Activated T-cell treated with anti-CD3 and anti-CD28 coated beads for 4 hours (primary cell): ENCODE measurements at places on chromosomes 12 and 14.

GRCh38 chr14:34220921-34221320 lies 241.1 kb downstream of the SPTSSA start:
- peak; percentile 1 for DNase-seq

GRCh38 chr12:53603804-53604203 lies 22.4 kb downstream of the ATF7 start:
- DNase-seq: no peak

DNA sequence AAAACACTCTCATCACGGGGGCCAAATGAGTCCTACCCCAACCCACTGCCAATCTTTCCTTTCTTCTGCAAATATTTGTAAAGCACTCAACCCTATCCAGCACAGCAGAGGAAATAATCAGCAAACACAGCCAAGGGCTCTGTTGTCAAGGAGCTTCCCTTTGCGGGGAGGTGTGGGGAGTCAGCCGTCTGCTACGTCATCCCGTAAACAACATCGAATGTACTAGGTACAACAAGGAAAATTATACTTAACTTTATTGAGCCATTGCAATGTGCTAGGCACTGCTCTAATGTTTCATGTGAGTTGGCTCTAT lies 22.8 kb downstream of the TMEM63C start:
- no peak for DNase-seq

GRCh38 chr14:24690492-24690891 lies 56.5 kb upstream of the GZMB start:
- no peak for DNase-seq

- no peak for DNase-seq
Observed at GRCh38 chr12:131128556-131128955, 174.8 kb downstream of the ADGRD1 start.

GRCh38 chr14:58736606-58737005 lies 98.8 kb downstream of the DACT1 start:
- DNase-seq: no peak

GRCh38 chr12:15186597-15186996 lies 34.6 kb downstream of the RERG start:
- no peak for DNase-seq

GRCh38 chr12:67299526-67299925 lies 30.4 kb downstream of the CAND1 start:
- DNase-seq: no peak

DNA sequence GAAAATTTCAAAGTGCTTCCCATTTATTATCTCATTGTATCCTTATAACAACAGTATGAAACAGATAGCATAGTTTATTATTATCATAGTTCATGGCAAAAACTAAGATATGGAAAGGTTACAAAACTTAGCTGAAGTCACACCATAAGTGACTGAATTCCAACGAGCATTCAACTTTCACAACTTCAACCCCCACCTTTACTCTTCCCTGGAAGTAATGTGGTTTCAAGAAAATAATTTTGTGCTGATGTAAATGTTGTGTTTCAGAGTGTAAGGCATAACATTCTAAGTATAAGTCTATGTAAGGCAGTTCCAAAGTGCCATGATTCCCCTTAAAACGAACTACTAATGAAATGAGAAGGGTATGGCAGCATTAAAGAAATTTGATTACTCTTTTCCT lies 454.5 kb downstream of the BCAT1 start:
- DNase-seq: no peak

DNA sequence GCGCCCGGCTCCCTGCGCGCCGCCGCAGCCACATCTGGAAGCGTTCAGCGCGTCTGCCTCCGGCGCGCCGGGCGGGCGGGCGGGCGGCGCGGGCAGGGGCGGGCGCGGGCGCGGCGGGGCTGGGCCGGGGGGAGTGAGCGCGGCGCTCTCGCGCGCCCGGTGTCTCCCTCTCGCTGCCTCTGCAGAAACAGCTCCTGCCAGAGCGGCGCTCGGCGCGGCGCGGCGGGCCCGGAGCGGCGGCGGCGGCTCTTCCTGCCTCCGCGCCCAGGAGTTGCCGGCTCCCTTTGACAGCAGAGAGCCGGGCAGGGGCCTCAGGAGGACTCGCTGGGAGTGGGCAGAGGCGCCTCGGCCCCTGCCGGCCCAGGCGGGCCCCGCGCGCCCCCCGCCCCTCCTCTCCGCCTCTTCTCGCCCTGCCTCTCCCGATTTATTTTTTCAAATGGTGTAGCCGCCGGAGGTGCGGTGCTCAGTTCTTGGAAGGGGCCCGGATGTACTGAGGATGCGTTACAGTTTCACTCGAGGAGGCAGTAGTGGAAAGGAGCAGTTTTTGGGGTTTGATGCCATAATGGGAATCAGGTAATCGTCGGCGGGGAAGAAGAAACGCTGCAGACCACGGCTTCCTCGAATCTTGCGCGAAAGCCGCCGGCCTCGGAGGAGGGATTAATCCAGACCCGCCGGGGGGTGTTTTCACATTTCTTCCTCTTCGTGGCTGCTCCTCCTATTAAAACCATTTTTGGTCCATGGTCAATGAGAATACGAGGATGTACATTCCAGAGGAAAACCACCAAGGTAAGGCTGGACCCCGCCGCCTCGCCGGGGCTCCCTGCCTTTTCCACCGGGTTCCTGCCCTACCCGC lies at the start of gene CACNA1C:
CACNA1C (plus strand) TSS at position 162 of the 853 bp plus-strand sequence; CDS start at position 738, 576 bp downstream.
- DNase-seq: no peak

DNA sequence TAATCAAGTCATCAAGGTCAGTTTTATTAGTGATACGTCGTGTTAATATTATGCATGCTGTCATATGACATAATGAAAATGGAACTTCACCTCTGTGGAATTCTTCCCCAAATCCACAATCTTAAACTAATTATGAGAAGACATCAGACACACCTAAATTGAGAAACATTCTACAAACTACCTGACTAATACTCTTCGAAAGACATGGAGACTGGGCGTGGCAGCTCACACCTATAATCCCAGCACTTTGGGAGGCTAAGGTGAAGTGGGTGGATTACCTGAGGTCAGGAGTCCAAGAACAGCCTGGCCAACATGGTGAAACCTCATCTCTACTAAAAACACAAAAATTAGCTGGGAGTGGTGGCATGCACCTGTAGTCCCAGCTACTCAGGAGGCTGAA lies 33.3 kb upstream of the KRAS start:
- no peak for DNase-seq

DNA sequence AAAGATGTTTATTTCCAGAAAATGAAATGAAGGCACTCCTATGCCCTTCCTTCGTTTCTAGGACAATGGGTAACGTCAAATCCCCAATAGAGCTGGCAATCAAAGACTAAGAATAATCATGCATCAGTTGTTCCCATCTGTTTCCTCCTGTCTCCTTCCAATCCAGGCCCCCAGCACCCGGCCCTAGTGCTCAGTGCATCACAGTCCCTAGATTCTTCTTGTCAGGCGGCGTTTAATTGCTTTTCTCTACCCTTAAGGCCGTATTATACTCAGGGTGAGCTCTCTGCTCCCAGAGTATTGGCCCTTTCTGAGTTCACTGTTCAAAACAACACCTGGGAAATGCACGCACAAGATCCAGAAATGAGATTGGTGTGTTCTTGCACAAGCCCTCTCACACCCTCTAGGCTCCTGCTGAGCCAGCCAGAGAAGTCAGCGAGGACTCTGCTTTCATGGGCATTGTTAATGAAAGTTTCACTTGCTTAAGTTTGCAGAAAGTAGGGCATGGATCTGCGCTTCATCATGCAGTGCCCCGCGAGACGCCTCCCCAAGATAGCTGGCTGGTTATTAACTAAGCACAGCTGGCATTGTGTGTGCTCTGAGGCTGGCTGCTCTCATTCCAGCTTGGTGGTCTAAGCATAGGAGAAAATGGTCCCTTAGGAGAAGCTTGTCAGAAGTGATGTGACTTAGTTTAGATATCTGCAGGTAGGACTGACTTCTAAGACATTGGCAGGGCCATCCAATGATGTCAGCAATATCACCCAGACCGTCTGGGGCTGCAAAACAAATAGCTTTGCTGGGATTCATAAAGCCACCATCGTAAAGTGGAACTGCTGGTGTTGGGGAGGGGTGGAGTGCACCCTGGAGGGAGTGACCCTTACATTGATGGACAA lies 28.7 kb downstream of the CRACR2A start:
- DNase-seq: no peak

DNA sequence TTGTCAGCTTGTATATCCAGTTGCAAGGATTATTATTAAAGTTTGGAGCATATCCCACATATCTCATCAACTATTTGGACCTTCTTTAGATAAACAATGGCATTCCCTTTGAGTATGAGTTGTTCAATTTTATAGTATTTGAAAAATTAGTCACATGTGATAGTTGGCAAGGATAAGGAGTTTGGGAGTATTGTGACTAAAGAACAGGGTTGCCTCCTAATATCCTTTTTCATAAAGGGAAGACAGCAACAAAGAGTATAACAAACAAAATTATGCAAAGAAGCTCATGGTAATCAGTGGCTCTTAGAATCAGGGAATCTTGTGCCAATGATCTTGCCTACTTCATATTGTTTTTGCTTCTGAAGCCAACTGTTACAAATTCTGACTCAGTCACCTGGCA lies 31.2 kb upstream of the KCNH5 start:
- no peak for DNase-seq

- DNase-seq: no peak
Observed at GRCh38 chr12:46379352-46379751, 6.8 kb upstream of the SLC38A2 start.
